Progenitor cell of endocrine pancreas (in vitro differentiated cells): ENCODE measurements at places on chromosomes 5 and 9.
A peak's percentile ranks its signal among the peaks of the same experiment; 100 is the strongest.

- no peak for DNase-seq
- no peaks in the 10 kb centered on the region for H3K36me3 ChIP-seq
- no peak overlapping the region for H3K27ac ChIP-seq
Measured at GRCh38 chr5:116900793-116901192, 326.2 kb upstream of the SEMA6A start.

DNA sequence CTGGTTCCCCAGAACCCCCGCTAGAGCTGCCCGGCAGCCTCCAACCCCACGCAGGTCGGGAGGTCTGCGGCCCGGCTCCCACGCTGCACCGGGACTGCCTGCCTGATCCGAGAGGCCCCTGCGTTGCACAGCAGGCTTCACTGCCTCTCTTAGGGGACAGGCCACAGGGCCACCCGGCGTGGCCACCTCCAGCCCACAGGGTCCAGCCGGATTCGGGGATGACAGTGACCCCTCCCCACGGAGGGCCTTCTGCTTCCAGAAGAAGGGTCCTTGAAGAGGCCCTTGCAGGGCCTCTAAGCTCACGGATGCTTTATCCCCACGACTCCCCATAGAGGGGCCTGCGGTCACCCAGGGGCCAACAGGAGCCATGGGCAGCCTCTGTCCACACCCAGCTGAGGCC, 66.1 kb upstream of the PPP1R26 start:
- H3K27ac ChIP-seq: no peak overlapping the region
- H3K36me3 ChIP-seq: no peaks in the 10 kb centered on the region
- H3K4me1 ChIP-seq: no peaks in the 10 kb centered on the region
- H3K27me3 ChIP-seq: peaks cover 22% of the 10 kb centered on the region
- no peak overlapping the region for H3K4me3 ChIP-seq
- DNase-seq: no peak

- H3K4me1 ChIP-seq: peaks cover 5% of the 10 kb centered on the region
- H3K4me3 ChIP-seq: no peak overlapping the region
- H3K27me3 ChIP-seq: no peaks in the 10 kb centered on the region
- no peaks in the 10 kb centered on the region for H3K36me3 ChIP-seq
- no peak overlapping the region for H3K27ac ChIP-seq
Measured at GRCh38 chr5:74243634-74244033, 396.9 kb downstream of the ENC1 start.

- H3K36me3 ChIP-seq: no peaks in the 10 kb centered on the region
- no peaks in the 10 kb centered on the region for H3K27me3 ChIP-seq
- H3K4me3 ChIP-seq: no peak overlapping the region
- no peak for DNase-seq
Measured at GRCh38 chr5:123422433-123423277, 548 bp downstream of the CEP120 start.

GRCh38 chr5:179875741-179876609, 17.4 kb upstream of the MRNIP start:
- no peak overlapping the region for H3K4me3 ChIP-seq
- no peaks in the 10 kb centered on the region for H3K4me1 ChIP-seq
- H3K27ac ChIP-seq: no peak overlapping the region
- H3K27me3 ChIP-seq: no peaks in the 10 kb centered on the region

GRCh38 chr9:90308691-90309090, 333.9 kb downstream of the DIRAS2 start:
- DNase-seq: no peak
- H3K4me3 ChIP-seq: no peak overlapping the region
- H3K4me1 ChIP-seq: no peaks in the 10 kb centered on the region
- H3K36me3 ChIP-seq: no peaks in the 10 kb centered on the region
- peaks cover 14% of the 10 kb centered on the region for H3K27me3 ChIP-seq
- H3K27ac ChIP-seq: no peak overlapping the region

DNA sequence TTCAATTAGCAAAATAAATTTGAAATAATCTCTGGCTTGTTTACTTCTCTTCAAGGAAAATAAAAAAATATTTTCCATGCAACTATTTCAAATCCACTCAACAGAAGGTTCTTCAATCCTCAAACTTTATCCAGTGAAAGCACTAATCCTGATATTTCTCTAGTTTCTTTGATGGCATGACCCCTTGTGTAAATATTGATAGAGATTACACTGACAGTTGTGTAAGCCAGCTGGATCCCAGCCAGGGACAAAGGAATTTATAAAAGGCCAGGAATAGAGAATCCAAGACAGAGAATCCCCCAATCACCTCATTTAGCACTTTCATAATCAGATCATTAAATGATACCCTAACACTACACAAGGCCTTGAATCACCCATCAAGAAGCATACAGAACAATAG, 135.2 kb downstream of the GNA14 start:
- H3K36me3 ChIP-seq: no peaks in the 10 kb centered on the region
- peaks cover 6% of the 10 kb centered on the region for H3K4me1 ChIP-seq
- peaks cover 7% of the 10 kb centered on the region for H3K27me3 ChIP-seq
- no peak overlapping the region for H3K4me3 ChIP-seq
- H3K27ac ChIP-seq: no peak overlapping the region
- no peak for DNase-seq

DNA sequence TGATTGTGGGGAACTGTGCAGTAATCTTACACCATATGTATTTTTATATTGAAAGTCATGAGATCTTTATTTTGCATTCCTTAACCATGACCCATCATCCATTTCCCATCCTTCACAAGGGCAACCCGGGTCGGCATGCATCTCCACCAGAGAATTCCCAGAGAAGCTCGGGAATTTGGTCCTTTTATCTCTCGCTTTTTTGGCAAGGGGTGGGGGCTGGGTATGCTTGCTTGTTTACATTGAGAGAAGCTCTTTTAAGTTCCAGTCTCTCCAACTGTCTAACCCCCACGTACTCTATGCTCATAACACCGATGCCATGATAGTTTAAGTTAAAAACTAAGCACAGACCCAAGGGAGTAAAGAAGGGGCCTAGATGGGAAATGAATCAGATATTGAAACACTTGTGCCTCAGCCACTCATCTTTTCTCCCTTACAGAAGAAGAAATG, 109.9 kb upstream of the NFIB start:
- no peaks in the 10 kb centered on the region for H3K36me3 ChIP-seq
- no peak overlapping the region for H3K4me3 ChIP-seq
- H3K4me1 ChIP-seq: peaks cover 20% of the 10 kb centered on the region
- no peak for DNase-seq
- peak overlapping the region; percentile 45 for H3K27ac ChIP-seq

- no peaks in the 10 kb centered on the region for H3K27me3 ChIP-seq
- H3K27ac ChIP-seq: no peak overlapping the region
- no peaks in the 10 kb centered on the region for H3K36me3 ChIP-seq
Measured at GRCh38 chr9:135789838-135790291, 87.9 kb downstream of the KCNT1 start.

DNA sequence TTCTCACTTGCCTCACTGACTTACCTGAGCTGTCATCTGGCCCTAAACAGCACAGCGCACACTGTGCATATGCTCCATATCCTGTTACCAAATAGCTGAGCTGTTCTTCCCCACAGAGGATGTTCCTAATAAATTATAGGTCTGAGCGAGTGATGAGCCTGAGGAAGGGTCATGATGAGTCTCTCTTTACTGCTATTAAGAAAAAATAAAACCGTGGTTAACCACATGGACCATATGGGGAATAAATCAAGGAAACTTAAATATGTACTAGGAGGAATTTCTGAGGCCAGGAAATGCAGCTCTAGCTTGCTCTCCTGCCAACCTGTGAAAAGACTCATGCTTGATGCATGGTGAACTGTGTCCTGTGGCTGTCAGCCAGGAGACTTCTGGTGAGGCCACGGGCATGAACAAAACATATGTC, 424.8 kb upstream of the DMAC1 start:
- no peaks in the 10 kb centered on the region for H3K36me3 ChIP-seq
- DNase-seq: no peak
- H3K4me3 ChIP-seq: no peak overlapping the region
- H3K27me3 ChIP-seq: peaks cover 3% of the 10 kb centered on the region
- peaks cover 28% of the 10 kb centered on the region for H3K4me1 ChIP-seq

DNA sequence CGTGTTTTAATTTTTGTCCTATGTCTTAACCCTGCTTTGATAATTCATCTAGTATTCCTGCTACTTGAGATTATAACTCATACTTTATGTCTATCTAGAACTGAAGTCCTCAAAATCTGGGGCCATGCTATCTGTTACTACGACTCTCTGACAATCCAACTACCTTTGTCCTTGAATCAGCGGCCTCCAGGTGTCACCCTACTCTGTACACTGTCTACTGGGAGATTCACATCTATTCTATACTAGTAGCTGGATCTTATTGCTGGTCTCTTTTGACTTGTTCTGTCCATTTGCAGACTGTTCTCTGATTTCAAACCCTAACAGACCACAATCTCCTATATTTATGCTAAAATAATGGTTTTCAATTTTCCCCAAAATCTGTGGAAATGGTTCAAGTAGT, 225.5 kb upstream of the ELAVL2 start:
- H3K4me1 ChIP-seq: no peaks in the 10 kb centered on the region
- no peaks in the 10 kb centered on the region for H3K27me3 ChIP-seq
- H3K36me3 ChIP-seq: no peaks in the 10 kb centered on the region
- no peak overlapping the region for H3K4me3 ChIP-seq
- DNase-seq: no peak
- H3K27ac ChIP-seq: no peak overlapping the region

DNA sequence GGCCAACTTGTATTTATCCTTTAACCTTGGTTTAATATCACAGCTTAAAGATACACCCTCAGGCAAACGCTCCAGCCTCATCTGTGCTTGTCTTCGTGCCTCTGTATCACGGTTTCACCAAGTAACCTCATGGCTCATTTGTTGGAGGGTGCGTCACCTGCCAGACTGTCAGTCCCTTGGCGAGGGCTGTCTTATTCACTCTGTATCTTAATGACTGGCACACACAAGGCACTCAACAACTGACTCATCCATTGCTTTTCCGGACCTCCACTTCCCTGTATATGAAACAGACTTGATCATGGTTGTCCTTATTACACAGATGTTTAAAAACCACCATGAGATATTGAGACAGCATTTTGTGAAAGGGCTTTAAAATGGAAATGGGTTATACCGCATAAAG, 28.0 kb downstream of the LCP2 start:
- DNase-seq: no peak
- no peaks in the 10 kb centered on the region for H3K36me3 ChIP-seq
- H3K27me3 ChIP-seq: peaks cover 47% of the 10 kb centered on the region
- no peak overlapping the region for H3K27ac ChIP-seq
- no peak overlapping the region for H3K4me3 ChIP-seq
- peaks cover 2% of the 10 kb centered on the region for H3K4me1 ChIP-seq

DNA sequence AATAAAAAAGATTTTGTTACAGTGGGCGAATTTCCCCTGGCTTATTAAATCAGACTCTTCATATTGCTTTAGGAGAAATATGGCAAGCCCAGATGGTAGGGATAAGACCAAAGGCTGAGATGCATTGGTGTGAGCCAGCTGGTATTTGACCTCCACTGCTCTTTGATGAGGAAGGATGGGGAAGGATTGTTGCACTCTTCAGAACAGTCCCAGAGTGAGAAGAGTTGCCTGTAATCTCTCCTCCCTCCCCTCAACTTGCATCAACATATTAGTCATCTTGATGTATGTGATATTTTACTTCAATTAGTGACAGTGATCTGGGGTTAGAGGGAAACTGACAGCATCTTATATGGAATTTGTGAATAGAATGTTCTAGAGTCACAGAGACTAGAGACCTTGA, 136.6 kb downstream of the ADAMTS12 start:
- no peaks in the 10 kb centered on the region for H3K27me3 ChIP-seq
- no peak for DNase-seq
- no peaks in the 10 kb centered on the region for H3K4me1 ChIP-seq
- no peaks in the 10 kb centered on the region for H3K36me3 ChIP-seq

- DNase-seq: no peak
- H3K4me1 ChIP-seq: peaks cover 1% of the 10 kb centered on the region
- no peak overlapping the region for H3K27ac ChIP-seq
- no peak overlapping the region for H3K4me3 ChIP-seq
- no peaks in the 10 kb centered on the region for H3K36me3 ChIP-seq
Measured at GRCh38 chr9:124480621-124480981, 26.6 kb downstream of the NR5A1 start.

GRCh38 chr5:111756581-111757354, at the start of gene NREP:
TSS of gene NREP (minus strand) at chr5:111757194. CDS start at chr5:111755772, 1,422 bp downstream.
- H3K4me3 ChIP-seq: peak within 1 kb of the TSS; percentile 90
- peaks cover 34% of the 10 kb centered on the region for H3K4me1 ChIP-seq
- peak within 1 kb of the TSS; percentile 99 for H3K27ac ChIP-seq
- DNase-seq: peak; percentile 42
- H3K27me3 ChIP-seq: no peaks in the 10 kb centered on the region
- peaks cover 15% of the 10 kb centered on the region for H3K36me3 ChIP-seq

DNA sequence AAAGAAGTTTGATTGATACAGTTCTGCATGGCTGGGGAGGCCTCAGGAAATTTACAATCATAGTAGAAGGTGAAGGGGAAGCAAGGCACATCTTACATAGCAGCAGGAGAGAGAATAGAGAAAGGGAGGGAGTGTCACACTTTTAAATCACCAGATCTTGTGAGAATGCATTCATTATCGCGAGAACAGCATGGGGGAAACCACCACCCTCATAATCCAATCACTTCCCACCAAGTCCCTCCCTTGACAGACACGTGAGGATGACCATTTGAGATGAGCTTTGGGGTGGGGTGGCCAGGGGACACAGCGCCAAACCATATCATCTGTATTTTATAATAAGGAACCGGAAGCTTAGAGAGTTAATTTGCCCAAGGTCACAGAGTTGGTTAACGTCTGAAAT, 13.7 kb upstream of the FOCAD start:
- H3K36me3 ChIP-seq: peaks cover 11% of the 10 kb centered on the region
- no peaks in the 10 kb centered on the region for H3K27me3 ChIP-seq
- peaks cover 10% of the 10 kb centered on the region for H3K4me1 ChIP-seq
- no peak overlapping the region for H3K27ac ChIP-seq
- DNase-seq: no peak

- H3K36me3 ChIP-seq: no peaks in the 10 kb centered on the region
- H3K4me3 ChIP-seq: no peak overlapping the region
- H3K27ac ChIP-seq: peak overlapping the region; percentile 74
Measured at GRCh38 chr9:89655990-89656657, 51.3 kb downstream of the GADD45G start.

DNA sequence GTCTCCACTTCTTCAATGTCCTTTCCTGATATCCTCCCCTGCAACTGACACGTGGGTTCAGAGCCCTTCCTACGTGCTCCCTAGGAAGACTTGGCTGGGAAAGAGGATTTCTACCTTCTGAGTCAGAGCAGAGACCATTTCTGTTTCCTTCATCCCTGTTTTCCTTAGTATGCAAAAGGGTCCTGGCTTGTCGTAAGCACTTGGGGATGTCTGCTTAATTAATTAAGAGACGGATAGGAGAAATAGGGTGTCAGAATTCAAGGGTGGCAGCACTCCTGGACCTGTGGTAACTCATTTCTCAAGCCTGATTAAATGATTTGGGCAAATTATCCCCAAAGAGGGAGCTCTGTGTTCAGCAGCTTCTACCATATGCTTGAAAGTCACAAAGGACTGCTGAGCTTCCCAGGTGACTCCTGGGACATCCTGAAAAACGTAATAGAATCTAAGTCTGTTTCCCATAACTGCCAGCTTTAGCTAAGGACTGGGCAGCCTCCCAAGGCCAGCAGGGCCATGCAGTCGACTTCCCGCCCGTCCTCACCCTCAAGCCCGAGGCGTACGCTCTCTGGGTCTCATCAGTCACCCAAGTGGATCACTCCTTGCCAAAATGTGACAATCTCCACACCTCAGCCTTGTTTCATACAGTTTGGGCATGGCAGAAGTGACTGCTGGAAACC, 20.5 kb downstream of the ABCA1 start:
- peaks cover 44% of the 10 kb centered on the region for H3K4me1 ChIP-seq
- H3K36me3 ChIP-seq: no peaks in the 10 kb centered on the region
- no peak for DNase-seq
- H3K4me3 ChIP-seq: no peak overlapping the region
- H3K27ac ChIP-seq: no peak overlapping the region
- H3K27me3 ChIP-seq: no peaks in the 10 kb centered on the region
